ENCODE measurements at places on chromosomes 16 and 17.

DNA sequence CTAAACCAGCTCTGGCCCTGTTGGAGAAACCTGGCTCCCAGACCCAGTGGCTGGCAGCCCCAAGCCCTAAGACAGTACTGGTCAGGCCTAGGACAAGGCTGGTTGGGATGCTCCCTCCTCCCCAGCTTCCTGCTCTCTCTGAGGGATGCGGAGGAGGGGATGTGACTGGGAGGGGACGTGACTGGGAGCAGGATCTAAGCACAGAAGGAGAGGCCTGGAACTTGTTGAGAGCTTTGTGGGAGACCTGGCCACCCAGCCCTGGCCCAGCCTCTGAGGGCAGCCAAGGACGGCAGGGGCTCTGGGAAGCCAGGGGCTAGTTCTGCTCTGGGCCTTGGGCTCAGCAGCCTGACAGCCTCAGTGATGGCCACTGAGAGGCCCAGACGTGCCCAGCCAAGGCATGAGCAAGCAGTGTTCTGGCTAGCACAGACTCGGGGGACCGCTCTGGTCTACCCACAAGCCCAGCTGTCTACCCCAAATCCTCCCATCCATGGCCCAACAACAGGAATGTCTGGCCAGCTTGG, 22.8 kb downstream of the ATP6V0D1 start:
- no peak for DNase-seq

DNA sequence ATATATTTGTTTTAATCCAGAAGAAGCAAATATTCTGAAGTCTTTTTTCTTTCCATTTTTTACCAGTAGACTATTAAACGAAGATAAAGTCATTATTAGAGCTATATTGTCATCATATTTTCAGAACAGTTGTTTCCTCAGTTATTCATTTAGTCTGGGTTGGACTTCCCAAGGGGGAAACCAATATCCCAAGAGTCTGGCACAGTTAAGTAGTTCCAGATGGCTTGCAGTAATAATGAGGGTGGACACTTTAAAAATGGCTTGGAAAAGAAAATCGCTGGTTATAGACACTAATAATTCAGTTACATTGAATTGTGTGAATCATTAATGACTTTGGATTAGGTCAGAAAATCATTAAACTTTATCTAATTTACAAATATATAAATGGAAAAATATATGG, 3.9 kb downstream of the PPM1E start:
- no peak for DNase-seq

GRCh38 chr17:67638871-67639270, 78.9 kb upstream of the NOL11 start:
- no peak for DNase-seq

GRCh38 chr17:80792373-80792781, 199.3 kb upstream of the CHMP6 start:
- no peak for DNase-seq

DNA sequence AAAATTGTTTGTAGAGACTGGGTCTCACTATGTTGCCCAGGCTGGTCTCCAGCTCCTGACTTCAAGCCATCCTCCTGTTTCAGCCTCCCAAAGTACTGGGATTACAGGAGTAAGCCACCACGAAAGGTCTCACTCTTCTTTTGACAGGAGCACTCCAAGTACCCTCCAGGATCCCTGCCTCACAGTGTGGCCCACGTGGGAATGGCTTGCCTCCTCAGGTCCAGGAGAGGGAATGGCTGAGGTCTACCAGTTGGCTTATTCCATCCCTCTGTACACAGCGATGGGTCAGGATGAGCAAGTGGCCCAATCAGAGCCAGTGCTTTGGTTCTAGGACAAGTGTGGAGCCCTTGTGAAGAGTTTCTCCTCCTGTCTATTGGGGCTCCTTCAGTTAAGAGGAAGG, 73.7 kb upstream of the ZNF423 start:
- no peak for DNase-seq

DNA sequence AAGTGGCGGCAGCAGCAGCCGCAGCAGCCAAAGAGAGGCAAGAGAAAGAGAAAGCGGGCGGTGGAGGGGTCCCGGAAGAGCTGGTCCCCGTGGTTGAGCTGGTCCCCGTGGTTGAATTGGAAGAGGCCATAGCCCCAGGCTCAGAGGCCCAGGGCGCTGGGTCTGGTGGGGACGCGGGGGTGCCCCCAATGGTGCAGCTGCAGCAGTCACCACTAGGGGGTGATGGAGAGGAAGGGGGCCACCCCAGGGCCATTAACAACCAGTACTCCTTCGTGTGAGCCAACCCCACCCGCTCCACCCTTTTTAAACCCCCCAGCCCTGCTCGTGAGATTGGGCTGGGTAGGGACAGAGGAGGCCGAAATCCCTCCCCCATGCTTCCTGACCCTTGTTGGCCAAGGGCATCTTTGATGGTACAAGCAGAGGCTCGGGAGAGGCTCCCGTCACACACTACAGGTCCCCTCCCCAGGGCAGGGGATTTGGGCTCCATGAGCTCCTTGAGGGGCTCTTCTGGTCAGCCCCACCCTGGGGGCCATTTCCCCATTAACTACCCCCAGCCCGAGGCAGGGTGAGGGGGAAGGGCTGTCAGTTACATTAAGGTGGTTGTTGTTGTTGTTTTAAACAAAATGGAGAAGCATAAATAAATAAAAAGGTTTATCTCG, 4.6 kb upstream of the ATP2A1 start:
- no peak for DNase-seq

DNA sequence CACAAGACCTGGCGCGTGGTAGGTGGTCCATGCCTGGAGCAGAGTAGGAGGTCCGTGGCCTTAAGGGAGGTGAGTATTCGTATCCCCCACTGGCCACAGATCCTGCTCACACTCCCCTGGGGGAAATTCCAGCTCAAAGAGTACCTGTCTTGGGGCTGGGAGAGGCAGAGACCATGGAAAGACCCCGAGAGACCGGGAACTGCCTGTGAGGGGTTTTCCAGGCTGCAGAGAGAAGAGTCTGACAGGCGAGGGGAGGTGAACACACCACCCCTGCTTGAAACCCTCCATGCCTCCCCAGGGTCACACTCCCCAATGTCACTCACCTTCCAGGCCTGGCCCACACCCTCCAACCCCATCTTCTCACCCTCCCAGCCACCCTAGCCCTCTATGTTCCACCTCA, 12.6 kb upstream of the SNN start:
- no peak for DNase-seq

DNA sequence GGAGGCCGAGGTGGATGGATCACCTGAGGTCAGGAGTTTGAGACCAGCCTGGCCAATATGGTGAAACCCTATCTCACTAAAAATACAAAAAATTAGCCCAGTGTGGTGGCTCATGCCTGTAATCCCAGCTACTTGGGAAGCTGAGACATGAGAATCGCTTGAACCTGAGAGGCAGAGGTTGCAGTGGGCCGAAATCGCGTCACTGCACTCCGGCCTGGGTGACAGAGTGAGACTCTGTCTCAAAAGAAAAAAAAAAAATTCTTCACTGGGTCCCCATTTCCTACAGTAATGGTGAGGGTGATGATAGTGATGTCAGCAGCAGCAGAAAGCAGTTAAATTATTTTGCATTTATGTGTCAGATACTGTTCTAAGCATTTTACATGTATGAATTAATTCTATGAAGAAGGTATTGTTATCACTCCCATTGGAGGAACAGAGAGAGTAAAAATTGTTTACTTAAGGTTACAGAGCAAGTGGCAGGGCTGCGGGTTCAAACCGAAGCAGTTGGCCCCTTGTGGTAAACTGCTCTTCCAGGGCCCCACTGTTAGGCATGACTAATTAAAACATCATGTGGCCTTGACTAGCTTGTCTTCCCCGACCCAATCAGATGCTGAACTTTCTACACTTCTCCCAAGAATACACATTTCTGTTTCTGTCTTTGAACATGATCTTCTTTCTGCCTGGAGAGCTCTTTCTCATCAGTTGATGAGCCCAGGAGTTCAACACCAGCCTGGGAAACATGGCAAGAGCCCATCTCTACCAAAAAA, 45.8 kb downstream of the STAT3 start:
- no peak for DNase-seq
